Stimulated activated CD4-positive, alpha-beta T cell treated with anti-CD3 and anti-CD28 coated beads, Interleukin-1b, Interleukin-23, amount 100 ng/mL, for 1 hour (primary cell): ENCODE measurements at places on chromosomes 5 and 9.

GRCh38 chr5:122929980-122930379 lies 84.6 kb downstream of the SNX24 start:
- no peak for DNase-seq

GRCh38 chr9:116944714-116945534 lies 257.8 kb downstream of the TRIM32 start:
- no peak for DNase-seq

GRCh38 chr9:91193087-91193657 lies 168.5 kb downstream of the AUH start:
- no peak for DNase-seq

DNA sequence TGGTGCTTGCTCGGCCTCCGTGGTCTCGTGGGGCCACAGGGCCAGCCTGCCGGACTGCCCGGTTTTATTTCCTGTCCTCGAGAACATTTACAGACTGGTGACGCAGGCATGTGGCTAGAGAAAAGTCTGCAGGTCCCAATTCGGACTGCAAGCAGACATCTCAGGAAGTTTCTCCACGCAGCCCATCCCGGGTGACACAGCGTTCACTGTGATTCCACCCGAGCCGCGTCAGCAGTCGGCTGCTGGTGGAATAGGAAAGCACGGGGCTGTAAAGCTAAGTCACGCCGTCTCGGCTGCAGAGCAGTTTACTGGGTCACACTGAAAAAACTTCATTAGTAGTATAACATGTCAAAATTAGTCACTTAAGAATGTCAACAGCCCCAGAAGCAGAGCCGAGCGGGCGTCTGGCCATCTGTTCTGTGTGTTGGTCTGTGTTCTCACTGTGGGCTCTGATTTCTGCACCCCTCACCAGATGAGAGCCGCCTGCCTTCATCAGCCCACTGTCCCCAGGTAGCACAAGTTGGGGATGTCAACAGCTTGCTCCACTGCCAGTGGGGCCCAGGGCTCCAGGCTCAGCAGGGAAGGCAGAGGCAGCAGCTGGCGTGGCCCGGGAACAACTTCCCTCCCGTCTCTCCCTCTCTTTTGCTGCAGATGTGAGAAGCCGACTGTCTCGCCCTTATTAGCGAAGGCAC lies 363.7 kb downstream of the IRX2 start:
- no peak for DNase-seq
